ENCODE measurements at places on chromosomes 16 and 17. TPM values are rescaled to one million over a fixed set of nuclear protein-coding genes. Genes with fewer than 3 reads are reported as not detected.

DNA sequence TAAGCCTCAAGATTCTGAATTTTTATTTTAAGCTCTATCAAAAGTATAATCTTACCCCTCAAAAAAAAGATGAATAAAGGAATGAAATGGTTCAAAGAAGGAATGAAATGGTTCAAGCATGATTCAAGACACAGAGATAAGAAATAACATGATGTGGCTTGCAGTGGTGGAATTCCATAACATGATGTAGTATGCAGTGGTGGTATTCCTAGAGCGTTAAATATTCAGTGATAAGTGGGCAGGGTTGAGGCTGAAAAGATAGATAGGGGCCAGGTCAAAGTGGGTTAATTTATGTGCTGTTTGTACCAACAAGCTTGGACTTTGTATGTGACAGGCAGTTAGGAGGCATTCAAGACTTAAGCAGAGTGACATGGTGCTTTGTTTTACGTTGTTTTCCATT, 29.6 kb downstream of the TNRC6A start:
- DNase-seq, result no peak

DNA sequence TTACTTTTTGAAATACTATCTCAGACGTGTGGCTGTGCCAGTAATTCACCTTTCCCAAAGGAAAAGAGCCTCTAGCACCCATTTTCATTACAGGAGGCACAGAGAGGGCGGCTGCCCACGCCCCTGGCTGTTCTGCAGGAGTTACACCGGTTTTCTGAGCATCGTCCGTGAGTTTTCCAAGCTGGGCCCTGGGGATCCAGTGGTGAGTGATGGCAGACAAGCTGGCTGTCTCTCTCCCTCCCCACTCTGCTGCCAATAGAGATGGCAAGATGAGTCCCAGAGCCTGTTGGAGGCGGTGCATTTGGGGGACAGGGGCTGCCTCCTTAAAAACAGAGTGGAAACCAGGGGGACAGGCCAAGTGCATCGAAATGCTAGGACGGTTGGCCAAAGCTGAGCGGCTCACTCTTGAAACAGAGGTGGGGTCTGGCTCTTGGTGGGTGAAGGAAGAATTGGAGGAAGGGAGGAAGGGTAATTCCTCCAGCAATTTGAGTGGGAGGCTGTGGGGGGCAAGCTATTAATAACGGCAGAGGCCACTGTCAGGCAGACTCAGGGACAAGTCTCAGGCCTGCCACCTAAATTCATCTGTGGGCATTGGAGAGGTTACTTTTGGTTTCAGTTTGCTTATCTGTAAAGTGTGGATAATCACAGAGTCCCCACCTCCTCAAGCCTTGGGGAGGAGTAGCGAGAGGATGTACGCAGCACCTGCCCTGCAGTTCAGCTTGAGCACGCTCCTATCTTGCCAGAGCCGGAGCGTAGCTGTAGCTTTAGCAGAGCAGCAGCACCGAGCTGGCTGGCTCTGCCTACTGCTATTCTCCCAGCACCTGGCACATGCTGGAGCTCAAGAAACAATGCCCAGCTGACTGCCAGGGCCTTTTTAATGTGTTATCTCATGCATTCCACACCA, 7.5 kb upstream of the NOS2 start:
- no peak for DNase-seq

DNA sequence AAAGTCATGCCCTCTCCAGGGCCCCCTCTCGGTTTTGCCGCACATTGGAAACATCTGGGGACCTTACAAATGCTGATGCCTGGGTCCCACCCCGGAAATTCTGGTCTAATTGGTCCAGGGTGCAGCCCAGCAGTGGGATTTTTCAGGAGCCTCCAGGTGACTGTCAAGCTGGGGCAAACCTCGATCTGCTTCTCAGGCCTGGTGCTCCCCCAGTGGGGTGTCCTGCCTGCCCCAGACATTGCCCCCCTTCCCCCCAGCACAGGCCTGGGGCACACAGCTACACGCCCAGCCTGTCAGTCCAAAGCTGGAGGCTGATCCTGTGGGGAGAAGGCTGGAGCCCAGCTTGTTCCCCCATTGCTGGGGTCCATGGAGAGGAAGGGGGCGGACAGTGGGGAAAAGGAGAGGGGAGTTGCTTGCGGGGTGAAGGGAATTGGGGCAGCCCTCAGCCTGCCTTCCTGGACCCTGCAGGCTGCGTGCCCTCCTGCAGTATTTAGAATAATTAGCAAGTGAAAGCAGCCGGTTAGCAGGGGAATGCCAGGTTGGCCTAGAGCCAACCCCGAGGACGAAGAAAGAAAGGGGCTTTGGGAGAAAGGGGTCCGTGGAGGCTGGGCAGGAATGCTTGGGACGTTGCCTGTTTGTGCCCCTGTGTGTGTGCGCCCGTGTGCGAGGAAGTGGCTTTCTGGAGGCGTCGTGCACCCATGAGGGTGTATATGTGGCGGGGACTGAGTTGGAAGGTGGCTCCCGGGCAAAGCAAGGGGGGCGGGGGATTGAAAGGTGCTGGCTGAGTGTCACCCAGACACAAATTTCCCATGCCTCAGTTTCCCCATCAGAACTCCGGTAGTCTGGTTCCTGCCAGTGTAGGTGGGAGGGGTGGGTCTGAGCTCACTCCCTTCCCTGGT, 5.9 kb downstream of the FOXJ1 start:
- no peak for DNase-seq

The SSTR5 gene
- polyA plus RNA-seq, result not detected

The EFNB3 gene
- not detected for polyA plus RNA-seq

The CCL1 gene
- not detected for polyA plus RNA-seq

- no peak for DNase-seq
Measured at GRCh38 chr17:62017496-62017895, 47.6 kb downstream of the MED13 start.

GRCh38 chr17:38436386-38436785, 8.1 kb downstream of the ARHGAP23 start:
- no peak for DNase-seq

DNA sequence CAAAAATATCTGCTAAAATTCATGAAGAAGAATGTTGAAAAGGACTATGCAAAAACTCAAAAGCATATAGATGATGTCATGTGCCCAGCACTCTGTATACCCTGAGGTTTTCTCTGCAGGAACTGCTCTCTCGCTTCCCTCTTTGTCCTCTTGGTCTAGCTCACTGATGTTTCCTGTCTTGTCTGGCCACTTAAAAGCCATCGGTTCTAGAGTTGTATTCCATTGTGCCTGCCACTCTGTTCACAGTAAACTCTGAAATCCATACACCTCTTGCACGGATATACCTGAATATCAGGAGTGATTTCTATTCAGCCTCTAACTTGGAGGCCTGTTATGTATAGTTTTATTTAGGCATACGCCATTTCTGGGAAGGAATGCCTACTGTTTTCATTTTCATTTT, 101.0 kb upstream of the CNTNAP4 start:
- no peak for DNase-seq

DNA sequence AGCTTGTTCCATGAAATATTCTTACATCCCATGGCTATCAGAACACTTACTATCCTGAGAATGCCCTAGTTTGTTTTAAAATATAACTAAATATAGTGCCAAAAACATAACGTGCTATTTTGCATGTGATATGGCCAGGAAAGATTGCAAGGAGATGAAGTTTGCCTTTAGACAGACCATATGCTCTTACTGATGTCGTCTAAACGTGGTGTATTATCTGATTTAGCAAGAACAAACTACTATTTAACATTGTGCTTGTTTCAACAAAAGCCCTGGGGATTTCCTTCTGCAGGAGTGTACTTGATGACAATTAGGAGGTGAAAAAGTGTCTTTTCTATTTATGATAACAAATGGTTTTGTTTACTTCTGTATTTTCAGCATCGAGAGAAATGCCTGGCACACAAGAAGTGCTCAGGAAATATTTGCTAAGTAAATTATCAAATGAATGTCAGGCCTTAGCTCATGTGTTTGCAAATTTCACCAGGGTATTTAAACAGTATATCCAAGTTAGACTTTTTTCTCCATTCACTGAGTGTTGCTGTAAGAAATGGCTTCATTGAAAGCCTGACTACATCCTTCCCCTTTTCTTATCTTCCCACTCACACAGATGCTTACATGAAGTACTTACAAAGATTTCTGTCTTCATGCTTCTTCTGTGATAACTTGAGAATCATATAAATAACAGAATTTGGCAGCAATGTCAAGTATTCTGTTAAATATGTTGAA, 1033.6 kb downstream of the CDH8 start:
- DNase-seq, result no peak

GRCh38 chr17:81015136-81015535, 19.8 kb upstream of the BAIAP2 start:
- no peak for DNase-seq

The MYH1 gene
- 0.01 TPM for polyA plus RNA-seq

The MMP15 gene
- 54.0 TPM for polyA plus RNA-seq

- no peak for DNase-seq
Measured at GRCh38 chr16:56547949-56548567, 16.8 kb upstream of the MT4 start.

The ABHD15 gene
- 5.4 TPM for polyA plus RNA-seq

DNA sequence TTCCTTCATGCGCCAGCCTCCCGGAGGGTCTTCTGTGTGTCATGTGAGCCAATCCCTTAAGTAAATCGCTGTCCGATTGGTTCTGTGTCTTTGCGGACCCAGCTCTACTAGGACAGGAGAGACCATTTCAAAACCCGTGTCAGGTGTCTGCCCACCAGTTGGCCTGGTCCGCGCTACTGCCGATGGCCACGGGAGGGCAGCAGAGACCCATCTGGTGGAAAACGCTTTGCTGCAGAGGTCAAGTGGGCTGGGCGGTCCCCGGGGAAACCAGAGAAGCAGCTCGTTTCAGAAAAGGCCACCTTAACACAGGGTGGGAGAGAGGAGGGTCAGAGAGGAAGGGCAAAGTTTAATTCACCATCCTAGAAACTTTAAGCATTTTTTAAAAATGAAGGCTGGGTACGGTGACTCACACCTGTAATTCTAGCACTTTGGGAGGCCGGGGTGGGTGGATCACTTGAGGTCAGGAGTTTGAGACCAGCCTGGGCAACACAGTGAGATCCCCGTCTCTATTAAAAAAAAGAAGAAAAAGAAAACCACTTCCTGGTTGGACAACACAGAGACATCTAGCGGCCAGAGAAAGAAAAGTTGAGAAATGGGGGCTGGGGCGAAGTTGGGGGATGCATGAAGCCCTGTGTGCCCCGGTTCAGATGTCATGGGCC, 2.8 kb upstream of the CIBAR2 start:
- peak; percentile 93 for DNase-seq

GRCh38 chr17:58818654-58819053, 63.0 kb downstream of the PPM1E start:
- DNase-seq, result no peak

- no peak for DNase-seq
Measured at GRCh38 chr16:89922884-89923639, at the start of gene TUBB3. TUBB3 (plus strand) TSS chr16:89923342; CDS start chr16:89923402, 60 bp downstream.

The PRCD gene
- 7.1 TPM for polyA plus RNA-seq

DNA sequence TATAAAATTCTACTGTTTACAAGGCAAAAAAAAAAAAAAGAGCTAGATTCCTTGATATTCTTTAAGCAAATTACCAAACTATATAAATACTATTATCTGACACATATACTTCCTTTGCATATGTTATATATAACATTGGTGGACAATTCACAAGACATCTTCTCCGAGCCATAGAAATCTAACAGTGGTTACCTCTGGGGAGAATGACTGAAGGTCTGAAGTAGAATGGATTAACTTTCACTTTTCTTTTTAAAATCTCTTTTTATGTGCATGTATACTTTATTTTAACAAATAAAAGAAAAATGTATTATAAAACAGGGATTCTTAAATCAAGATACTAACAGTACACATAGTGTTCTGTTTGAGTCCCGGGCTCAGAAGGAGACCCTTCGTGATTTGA, 131.0 kb downstream of the MRTFB start:
- no peak for DNase-seq

DNA sequence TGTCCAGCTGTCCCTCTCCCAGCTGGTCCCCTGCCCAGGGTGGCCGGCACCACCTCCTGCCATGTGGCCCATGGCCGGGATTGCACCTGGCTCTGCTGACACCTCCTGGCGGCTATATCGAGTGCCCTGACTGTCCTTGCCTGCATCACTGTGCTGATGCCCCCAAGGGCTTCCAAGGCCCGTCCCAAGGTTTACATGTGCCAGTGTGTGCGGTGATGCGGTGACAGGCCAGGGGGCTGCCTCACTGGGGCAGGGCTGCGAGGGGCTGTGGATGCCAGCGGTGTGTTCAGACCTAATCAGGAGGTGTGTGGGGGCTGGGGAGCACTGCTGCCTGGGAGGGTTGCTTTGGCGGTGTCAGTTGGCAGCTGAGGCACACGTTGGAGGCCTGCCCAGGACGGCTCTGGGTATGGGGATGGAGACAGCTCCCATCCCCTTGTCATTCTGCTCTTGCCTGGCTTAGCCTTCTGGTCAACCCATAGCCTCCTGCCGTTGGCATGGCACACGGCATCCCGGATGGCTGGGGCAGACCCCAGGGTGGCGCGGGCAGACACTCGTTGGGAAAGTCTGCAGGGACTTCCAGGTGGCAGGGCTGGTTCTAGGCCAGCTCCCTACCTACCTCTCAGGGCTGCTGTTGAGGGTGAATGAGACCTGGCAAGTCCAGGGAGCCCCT, 5.5 kb downstream of the MAP2K3 start:
- peak; percentile 90 for DNase-seq

The RNF112 gene
- 0.92 TPM for polyA plus RNA-seq

GRCh38 chr17:58303971-58304749, 23.4 kb upstream of the MPO start:
- peak; percentile 70 for DNase-seq

DNA sequence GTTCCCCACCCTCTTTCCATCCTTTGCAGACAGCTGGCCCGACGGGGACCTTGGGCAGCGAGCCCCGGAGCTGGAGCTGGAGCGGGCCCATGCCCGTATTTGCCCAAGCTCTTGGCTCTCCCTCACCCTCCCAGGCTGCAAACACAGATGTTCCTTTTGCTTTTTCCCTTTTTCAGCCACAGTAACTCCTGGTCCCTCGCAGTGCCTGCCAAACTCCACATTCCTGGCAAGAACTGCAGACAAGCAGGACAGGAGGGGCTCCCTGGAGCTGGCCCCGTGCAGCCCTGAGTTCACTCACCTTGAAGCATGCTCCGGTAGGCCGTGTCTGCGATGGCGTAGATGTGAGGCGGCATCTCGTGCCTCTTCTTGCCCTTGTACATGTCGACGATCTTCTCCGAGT, 33.9 kb downstream of the MYH11 start:
- DNase-seq, result peak; percentile 97

The ACAP1 gene
- 55.8 TPM for polyA plus RNA-seq

DNA sequence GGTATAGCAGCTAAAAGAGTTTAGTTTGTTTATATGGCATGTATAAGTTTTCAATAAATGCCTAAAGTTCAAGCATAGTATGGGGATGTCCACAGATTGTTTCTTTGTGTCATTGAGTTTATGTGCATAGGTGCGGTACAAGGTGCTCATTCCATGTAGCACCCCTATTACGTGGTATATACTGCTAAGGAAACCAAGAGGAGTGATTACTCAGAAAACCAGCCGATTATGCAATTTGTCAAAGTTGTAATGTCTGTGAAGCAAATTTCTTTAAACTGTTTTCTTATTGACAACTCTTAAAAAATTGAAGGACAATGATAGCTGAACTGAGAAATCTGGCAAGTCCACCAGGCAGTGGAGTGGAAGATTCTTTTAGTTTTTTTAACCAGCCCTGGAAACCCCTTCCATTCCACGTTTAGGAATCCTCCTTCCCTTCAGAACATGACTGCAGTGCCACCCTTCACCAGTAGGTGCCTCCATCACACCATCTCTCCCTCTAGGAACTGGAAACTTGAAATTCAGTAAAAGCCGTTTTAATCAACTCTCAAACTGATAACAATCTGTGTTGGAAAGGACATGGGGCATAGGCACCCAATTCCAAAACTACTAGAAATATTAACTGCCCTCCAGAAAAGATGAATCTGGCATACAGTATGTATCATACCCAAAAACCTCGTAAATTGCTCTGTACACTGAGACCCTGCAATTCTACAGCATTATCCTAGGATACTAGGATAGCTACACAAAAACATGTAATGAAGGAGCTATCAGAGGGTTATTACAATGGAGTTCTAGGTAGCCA, 43.5 kb downstream of the REXO5 start:
- DNase-seq, result peak; percentile 84
